Right lobe of liver (tissue), 6 donors: ENCODE measurements at places on chromosomes 1 and 21.
A peak's percentile ranks its signal among the peaks of the same experiment; 100 is the strongest.

GRCh38 chr1:207840380-207840779 is 70.5 kb downstream of the CD34 start:
- DNase-seq: no peak

DNA sequence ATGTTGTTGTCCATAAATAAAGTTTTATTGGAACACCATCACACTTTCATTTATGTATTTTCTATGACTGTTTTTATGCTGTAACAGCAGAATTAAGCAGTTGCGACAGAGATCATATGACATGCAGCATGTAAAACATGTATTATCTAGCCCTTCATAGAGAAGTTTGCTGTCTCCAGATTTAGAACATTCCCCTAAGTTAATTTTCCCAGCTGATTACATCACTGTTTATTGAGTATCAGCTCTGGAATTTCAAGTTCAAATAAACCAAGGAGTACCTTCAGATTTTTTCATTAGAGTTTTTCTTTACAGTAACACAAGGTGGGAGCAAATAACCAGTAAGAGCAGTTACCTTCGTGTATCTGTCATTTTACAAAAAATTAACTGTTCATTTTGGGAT is 792.8 kb downstream of the USP25 start:
- no peak for DNase-seq

- DNase-seq: no peak
Measured at GRCh38 chr1:7339953-7340352, 431.1 kb upstream of the VAMP3 start.

GRCh38 chr1:244246334-244246733 is 195.3 kb downstream of the ZBTB18 start:
- no peak for DNase-seq

GRCh38 chr1:96292141-96292540 is 429.4 kb upstream of the PTBP2 start:
- DNase-seq: no peak

DNA sequence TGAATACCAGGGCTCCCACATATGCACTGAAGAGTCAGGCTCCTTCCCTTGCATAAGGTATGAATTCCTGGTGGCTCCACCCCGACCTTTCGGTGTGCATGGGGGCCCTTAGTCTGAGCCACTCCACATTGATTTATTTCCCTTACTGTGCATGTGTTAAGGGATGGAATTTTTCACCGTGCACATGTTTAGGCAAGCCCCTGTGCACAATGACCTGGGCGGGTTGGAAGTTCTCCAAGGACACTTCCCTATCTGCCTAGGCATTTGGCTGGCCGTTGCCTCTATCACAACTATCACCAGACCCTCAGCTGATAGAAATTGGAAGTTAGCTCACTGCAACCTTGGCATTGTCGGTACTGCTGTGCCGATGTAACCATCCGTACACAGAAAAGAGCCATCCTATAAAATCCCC is 9.7 kb downstream of the S100A6 start:
- no peak for DNase-seq

- peak; percentile 61 for DNase-seq
Measured at GRCh38 chr1:219088778-219089557, 84.7 kb upstream of the LYPLAL1 start.

- DNase-seq: no peak
Measured at GRCh38 chr1:203095061-203095690, 9.4 kb upstream of the MYOG start.

DNA sequence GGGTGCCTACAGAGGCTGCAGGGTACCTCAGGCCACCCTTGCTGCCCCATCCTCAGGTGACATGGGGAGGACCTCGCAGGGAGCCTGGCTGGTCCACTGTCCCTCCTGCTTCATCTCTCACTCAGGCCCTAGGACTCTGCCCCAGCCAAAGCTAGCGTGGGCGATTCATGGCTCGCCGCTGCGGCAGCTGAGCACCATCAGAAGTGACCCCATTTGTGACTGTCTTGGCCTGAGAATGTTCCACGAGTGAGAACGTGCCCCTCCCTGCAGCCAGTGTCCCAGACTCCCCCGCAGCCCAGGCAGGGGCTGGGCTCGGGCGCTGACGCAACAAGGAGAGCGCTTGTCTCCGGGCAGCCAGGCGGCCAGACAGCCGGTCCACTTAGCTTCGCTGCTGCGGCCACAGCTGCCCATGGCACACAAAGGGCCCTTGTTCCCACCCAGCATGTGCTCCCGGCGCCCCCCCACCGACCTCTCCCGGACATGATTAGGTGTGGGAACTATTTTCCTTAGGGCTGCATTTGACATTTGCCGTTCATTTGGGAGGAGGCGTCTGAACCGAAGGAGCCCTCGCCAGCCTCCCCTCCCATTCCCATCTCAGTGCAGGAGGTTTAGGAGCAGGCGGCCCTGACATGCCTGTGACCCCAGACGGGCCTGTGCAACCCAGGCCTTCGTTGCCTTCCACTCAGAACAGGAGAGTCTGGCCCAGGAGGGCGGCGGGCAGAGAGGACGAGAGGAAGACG is 19.3 kb upstream of the POFUT2 start:
- DNase-seq: peak; percentile 45

- DNase-seq: no peak
Measured at GRCh38 chr1:231923491-231924041, 297.0 kb downstream of the DISC1 start.

DNA sequence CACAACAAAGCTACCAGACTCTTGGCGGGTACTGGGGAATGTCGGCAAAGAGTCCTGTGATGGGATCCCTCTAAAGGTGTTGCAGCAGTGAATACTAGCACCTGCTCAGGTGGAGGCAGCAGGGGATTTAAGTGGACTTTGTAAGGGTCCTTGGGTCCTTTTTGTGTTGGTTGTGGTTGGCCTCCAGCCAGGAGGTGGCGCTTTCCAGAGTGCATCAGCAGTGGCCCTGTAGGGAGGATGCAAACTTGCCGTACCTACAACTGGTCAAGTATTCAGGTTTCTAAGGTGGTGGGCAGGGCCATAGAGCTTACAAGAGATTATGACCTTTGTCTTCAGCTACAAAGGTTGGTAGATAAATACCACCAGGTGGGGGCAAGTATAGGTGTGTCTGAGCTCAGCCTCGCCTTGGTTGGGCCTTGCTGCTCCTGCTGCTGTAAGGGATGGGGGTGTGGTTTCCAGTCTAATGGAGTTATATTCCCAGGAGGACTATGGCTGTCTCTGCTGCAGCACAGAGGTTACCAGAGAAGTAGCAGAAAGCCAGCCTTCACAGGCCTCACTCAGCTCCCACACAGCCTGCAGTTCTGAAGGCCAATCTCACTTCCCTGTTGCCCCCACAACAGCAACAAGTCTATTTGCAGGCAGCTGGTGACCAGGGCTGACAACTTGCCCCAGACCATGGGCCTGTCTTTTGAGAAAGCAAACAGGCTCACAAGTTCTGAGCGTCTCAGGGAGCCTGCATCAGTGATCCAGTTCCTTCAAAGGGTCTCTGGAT is 7.3 kb downstream of the OR2M5 start:
- DNase-seq: no peak

DNA sequence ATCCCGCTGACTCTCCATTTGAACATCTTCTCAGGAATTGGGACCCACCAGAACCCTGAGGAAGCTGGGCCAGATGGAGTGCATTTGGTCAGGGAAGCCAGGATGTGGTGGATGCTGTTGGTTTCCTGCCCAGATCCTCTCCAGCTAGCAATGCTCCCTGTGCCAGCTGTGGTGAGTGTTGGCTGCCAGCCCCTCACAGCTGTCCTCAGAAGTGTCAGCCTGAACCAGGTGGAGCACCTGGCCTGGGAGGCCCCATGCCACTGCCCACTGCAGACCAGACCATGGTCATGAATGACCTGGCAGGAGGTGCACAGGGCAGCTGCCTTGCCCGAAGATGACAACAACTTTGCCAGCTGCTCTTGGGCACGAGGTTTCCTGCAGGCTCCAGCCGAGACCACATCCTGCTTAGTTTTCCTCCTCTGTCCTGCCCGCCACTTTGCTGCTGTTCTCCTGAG is 54.4 kb downstream of the PRSS38 start:
- DNase-seq: no peak

DNA sequence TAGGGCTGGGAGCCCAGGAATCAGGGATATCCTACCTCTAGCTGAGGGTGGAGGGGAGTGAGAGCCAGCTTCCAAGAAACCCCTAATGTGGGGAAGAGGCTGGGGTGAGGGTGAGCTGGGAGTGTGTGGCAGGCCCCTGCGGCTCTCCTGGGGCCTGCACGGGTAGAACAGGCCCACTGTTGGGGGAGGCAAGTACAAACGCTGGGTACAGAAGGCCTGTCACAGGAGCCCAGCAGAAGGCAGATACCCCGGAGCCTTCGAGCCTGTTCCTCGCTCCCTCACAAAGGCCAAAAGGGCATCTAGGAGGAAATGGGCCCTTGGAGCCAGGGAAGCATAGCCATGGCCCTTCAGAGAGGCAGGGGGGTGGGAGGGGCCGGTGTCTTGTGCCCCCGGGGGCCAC is 13.7 kb downstream of the CELF3 start:
- no peak for DNase-seq

DNA sequence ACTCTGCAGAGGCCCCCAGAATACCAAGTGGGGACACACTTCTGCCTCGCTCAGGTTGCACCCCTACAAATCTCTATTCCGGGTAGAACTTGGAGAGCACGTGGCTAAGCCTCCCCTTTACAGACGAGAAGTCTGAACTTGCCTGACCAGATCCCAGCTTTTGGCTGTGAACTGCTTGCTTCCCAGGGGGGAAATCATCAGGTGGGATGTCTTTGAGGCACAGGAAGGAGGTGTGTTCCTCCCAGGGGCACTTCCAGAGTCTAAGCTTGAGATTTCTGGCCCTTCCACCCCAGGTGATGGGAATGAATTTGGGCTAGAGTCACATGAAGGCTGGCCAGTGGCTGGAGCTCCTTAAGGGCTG is 1.3 kb upstream of the S100A3 start:
- no peak for DNase-seq

- DNase-seq: no peak
Measured at GRCh38 chr21:17548262-17548661, 35.4 kb downstream of the CXADR start.

- no peak for DNase-seq
Measured at GRCh38 chr1:157834430-157834829, 7.2 kb downstream of the CD5L start.

- DNase-seq: no peak
Measured at GRCh38 chr21:16800536-16801275, 712.1 kb upstream of the CXADR start.

DNA sequence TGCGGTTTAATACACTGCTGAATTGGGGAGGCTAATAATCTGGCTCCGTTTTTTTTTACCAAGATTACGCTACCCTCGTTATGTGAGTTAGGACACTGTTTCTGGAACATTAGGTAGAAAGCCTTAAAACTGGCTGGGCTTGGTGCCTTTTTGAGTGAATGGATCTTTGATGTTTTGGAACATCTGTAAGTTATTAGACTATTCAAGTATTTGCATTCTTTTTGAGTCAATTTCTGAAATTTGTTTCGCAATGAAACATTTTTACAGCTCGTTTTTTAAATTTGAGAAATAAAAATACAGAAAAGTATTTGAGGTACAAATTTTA is 106.9 kb downstream of the LTN1 start:
- DNase-seq: no peak

GRCh38 chr21:45122432-45123132 is 48.2 kb downstream of the ADARB1 start:
- no peak for DNase-seq

DNA sequence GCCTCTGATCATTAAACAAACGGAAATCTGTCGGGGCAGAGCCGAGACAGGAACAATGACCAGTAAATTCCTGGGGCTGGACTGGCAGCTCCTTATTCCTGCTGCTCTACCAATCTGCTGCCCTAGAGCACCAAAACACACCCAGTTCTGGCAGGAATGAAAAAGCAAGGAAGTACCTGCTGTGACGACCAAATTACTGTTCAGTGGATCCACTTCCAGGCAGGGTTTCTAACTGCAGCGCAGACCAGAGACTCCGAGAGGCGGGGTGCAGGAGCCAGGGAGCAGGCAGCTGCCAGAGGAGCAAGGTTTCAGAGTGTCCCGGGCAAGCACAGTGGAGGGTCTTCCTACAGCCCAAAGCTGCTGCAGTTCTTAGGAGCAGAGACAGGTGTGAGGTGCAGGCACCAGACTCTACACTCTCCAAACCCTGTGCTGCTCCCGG is 32.4 kb downstream of the KANK4 start:
- no peak for DNase-seq

- DNase-seq: no peak
Measured at GRCh38 chr1:57329001-57329527, 94.8 kb downstream of the DAB1 start.

DNA sequence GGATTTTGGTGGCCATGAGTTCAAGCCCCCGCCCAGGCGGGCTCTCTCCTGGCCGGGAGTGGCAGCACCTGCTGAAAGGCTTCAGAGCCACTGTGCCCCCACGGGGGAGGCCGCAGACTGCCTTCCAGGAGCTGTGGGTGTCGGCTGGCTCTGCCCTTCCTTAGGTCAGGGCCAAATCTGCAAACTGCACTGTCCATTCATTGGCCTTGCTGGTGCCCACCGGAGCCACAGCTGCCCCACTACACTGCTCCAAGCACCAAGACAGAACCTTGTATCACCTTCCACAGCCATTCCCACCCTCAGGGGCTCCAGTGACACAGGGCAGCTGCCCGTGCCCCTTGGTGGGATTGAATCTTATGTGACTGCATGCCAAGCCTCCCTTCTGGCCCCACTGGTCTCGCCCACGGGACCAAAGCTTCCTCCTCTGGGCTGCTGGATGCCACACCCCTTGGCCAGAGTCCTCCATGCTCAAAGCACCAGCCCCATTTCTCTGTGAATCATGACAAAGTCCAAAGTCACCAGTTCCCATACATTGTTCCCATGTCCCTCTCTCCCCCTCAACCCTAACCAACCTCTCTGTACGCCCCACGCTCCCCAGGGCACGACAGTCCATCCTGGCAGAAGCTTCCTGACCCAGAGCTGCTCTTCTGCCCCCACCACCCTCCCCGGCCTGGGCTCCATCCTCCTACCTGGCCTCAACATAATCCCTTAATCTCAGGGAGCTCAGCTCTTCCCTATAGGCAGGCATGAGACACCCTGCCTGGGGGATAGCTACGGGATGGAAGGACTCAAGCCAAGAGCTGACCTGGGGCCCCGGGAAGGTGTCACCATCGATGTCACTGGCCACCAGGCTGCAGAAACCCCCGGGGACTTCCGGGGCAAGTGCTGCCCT is 20.9 kb upstream of the GPR153 start:
- peak; percentile 42 for DNase-seq

DNA sequence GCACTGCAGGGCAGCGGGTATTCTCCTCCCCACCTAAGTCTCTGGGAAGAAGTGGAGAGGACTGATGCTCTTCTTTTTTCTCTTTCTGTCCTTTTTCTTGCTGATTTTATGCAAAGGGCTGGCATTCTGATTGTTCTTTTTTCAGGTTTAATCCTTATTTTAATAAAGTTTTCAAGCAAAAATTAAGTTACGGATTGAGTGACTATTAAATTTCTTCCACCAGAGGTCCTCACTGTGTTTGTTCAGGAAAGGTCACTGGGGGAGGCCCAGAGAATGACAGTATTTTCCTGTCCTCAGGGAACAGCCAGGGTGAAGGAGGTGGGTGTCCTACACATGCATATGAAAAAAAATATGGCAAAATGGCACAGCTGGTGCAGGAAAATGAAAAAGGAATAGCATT is 4.4 kb upstream of the ELF3 start:
- no peak for DNase-seq

GRCh38 chr1:153649137-153649862 is 9.2 kb upstream of the SNAPIN start:
- peak; percentile 45 for DNase-seq
